ENCODE measurements at places on chromosomes 6 and 20.
A peak's percentile ranks its signal among the peaks of the same experiment; 100 is the strongest.

- DNase-seq, result no peak
These were observed 23.1 kb downstream of the CRYBG1 start for GRCh38 chr6:106383573-106383972.

GRCh38 chr6:21953831-21954801, 342.7 kb downstream of the PRL start:
- peak; percentile 69 for DNase-seq

DNA sequence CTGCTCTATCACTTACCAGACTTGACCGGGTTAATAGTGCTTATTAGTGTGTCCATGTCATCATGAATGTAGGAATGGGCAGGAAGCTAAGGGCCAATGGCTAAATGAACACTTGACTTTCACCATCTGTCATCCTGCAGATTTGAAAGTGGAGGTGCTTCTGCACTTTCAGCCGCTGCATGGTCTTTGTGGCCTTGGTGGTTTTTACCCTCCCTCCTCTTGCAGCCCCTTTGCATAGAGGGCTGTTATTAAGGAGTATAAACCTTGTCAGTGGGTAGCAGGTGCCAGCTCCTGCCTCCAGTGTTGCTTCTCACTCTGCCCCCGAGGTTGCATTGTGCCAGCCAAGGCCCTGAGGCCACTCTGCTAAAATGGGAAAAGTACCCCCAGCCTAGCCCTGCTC, 122.2 kb upstream of the TNFAIP3 start:
- DNase-seq, result no peak

- no peak for DNase-seq
These were observed 7.6 kb upstream of the EMILIN3 start for GRCh38 chr20:41373931-41374920.

- DNase-seq, result no peak
These were observed 236.8 kb upstream of the RREB1 start for GRCh38 chr6:6870921-6871320.

- no peak for DNase-seq
These were observed 18.9 kb downstream of the CDH22 start for GRCh38 chr20:46289432-46289831.

GRCh38 chr20:61291166-61291829, 39.2 kb downstream of the CDH4 start:
- no peak for DNase-seq

GRCh38 chr20:61810066-61810737, 255.5 kb downstream of the TAF4 start:
- no peak for DNase-seq

GRCh38 chr20:47146686-47147085, 209.8 kb downstream of the ZMYND8 start:
- DNase-seq, result peak; percentile 29

DNA sequence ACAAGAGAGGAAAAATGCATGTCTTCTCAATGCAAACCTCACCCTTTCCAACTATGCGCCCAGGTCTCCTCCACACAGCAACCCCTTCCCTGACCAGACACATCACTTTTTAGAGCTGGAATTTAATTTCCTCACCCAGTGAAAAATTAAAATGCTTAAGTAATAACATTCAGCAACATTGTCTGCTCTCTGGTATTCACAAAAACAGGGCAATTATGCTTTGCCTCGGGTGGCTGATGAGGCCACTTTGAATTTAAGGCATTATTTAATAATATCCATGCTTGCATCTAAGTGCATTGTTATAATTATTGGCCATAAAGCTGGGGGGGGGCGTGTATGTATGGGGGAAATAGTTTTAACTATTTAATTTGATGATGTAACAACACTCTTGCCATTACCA, 777.8 kb upstream of the NRSN1 start:
- no peak for DNase-seq

- no peak for DNase-seq
These were observed 143.1 kb downstream of the QRSL1 start for GRCh38 chr6:106772270-106773142.

- no peak for DNase-seq
These were observed 12.5 kb downstream of the AGPAT4 start for GRCh38 chr6:161261325-161261724.

DNA sequence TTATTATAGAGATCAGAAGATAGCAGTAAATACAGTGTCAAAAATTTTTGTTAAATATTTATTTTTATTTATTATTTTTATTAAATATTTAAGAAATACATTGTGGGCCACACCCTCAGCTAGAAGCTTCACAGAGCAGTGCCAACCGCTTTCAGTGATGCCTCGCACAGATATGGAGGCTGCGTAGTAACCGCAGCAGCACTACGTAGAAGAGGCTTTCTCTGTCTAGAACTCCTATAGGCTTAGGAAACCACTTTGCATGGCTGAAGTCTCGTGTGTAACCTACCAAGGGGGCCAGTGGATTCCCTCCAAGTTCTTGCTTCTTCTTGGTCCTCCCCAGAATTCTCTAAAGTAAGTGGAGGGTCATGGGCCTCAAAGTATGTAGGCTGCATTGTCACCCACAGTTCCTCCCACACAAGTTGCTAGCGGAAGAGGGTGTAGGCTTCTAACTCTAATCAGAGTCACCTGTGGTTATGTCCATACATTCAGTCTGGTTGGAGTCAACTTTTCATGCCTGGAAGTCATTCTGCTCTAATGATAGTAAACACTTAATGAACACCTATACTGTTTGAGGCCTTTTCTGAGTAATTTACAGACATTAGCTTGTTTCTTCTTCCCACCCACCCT, 285.6 kb downstream of the CDKAL1 start:
- no peak for DNase-seq

- no peak for DNase-seq
These were observed 312.6 kb upstream of the ID4 start for GRCh38 chr6:19524366-19525186.

- DNase-seq, result no peak
These were observed 115.9 kb downstream of the OTOR start for GRCh38 chr20:16864069-16864468.

GRCh38 chr20:63440366-63440955, 32.0 kb downstream of the KCNQ2 start:
- no peak for DNase-seq

DNA sequence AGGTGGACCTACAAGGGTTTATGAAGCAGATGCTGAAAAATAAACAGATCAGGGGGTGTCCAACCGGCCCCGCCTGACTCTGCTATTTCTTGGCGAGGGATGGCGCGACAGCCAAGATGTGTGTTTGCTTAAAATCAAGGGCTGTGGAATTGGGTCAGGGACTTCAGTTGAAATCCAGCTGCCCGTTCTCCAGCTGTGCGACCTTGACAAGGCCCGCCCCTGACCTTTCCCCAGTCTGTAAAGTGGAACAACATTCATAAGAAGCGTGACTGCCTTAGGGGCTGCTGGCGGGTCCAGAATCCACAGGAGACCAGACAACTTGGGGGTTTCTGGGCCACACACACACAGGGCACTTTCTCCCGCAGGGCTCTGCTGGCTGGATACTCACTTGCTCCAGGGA, 517.5 kb downstream of the PREX1 start:
- DNase-seq, result no peak

GRCh38 chr6:161303628-161304340, 29.9 kb upstream of the AGPAT4 start:
- peak; percentile 6 for DNase-seq

DNA sequence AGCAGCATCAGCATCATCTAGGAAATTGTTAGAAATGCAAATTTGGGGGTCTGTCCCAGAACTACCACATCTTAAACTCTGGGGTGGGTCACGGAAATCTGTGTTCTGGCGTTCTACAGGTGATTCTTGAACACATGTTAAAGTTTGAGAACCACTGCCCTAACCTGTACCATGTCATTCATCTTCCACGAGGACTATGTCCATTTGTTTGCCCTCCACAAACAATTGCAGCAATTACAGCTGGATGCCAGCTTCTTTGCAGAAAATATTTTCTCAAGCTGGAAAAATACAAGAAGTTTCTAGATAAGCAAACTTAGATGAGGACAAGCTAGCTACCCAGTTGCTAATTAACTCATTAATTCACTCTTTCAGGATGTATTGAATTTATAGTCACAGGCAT, 54.1 kb downstream of the MAFB start:
- no peak for DNase-seq

- no peak for DNase-seq
These were observed 97.3 kb downstream of the GPR6 start for GRCh38 chr6:110075406-110075805.

- DNase-seq, result no peak
These were observed 6.5 kb upstream of the CAPN11 start for GRCh38 chr6:44152109-44152461.

- no peak for DNase-seq
These were observed 2.2 kb upstream of the IL20RA start for GRCh38 chr6:137046871-137047412.

DNA sequence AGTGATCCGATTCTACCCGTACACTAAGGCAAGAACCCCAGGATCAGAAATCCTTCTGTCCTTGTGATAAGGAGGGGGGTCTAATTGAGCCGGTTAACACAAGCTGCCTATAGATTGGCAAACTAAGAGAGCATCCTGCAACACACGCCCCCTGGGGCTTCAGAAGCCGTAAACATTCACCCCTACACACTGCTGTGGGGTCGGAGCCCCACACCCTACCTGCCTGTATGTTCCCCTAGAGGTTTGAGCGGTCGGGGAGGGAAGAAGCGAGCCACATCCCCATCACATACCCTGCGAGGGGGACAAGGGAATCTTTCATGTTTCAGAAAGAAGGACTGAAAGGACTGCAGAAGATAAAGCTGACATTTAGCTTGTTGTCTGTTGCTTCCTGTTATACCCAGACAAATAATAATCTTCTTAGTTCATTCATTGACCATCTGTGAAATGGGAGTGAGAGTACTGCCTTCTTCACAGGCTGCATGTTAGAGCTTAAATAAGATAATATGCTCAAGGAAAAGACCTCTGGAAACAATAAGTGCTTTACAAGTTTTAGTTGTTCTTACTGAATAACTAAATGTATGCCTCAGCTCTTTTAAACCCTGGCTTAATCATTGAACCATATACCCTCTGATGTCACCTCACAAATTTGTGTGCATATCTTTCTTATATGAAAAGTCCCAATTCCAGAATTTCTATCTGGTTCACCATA, 74.2 kb upstream of the RNF217 start:
- DNase-seq, result no peak

- DNase-seq, result no peak
These were observed 37.7 kb downstream of the ARHGAP18 start for GRCh38 chr6:129672341-129672682.

DNA sequence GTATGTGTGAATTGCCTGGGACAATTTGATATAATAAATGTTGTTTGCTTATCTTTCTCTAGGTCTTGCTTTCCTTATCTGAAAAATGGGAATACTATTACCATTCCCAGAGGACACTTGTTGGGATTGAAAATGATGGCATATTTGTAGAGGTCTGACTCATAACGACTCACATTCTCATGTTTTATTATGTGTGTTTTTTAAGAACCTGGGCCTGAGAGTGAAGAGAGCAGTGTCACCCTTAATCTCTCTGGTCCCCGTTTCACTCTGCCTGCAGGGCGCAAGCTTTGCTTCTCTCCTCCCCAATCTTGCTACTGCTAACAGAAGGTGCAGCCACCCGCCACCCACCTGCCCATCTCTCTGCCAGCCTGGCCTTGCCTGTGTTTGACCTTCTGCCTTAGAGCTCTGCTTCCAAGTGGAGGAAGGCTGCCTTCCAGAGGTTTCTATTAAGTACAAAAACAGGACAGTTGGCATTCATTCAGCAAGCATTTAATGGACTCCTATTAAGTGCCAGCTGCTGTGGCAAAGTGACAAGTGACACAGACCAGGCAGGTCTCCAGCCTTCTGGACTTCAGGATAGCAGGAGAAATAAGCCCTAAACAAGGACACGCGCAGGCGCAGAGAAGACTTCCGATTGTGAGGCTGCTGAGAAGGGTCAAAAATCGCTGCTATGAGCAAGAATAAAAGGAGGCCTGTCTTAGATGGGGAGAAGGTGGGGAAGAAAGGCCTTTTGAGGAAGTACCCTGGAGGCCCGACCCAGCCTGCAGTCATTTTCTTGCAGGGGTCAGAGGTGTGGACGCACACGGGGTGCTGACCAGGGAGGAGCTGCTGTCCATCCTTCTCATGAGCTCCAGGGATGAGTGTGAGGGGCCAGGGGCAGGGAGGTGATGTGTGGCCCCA, 112.5 kb downstream of the JPH2 start:
- peak; percentile 28 for DNase-seq

GRCh38 chr6:43834528-43835155, 64.6 kb downstream of the VEGFA start:
- no peak for DNase-seq

- DNase-seq, result peak; percentile 29
These were observed 2.1 kb downstream of the VEGFA start for GRCh38 chr6:43771858-43772680.

DNA sequence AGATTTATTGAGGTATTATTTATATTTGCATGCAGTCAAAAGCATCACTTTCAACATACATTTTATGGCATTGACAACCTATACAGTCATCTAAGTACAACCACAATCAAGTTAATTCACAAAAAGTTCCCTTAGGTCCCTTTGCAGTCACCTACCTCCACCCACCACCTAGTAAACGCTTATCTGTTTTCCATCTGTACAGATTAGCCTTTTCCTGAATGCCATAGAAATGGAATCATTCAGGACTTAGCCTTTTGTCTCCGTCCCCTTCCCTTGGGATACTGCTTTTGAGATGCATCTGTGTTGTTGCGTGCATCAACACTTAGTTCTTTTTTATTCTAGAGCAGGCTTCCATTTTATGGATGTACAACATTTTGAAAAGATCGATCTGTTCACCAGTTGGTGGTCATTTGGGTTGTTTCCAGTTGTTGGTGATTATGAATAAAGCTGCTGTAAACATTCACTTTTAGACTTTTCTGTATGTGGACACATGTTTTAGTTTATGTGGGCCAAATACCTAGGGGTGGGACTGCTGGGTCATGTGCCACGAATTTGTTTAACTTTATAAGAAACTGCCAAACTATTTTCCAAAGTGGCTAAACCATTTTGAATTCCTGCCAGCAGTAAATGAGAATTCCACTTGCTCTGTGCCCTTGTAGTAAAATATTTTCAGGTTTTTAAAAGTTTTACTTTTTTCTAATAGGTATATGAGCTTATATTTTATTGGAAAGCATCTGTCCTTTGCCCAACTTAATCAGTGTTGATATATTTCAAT, 17.6 kb upstream of the IFNGR1 start:
- DNase-seq, result no peak

- no peak for DNase-seq
These were observed 181.9 kb downstream of the GMPR start for GRCh38 chr6:16420337-16420714.

- DNase-seq, result no peak
These were observed 7.3 kb downstream of the PSORS1C2 start for GRCh38 chr6:31131595-31131994.

DNA sequence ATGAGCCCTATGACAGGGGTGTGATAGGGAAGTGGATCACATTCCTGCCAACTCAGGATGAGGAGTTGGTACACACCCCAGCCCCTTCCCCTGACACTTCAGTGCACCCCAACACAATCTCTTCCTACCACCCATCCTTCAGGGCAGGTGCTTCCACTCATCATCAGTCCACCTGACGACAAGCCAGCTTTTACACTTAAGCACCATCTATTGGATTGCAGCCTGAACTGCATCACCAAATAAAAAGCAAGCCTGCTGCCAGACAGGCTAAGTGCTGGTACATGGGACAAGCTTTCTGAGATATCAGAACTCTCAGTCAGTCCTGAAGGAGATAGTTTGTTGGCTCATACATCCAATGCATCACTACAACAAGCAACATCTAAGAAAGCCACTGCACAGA, 69.0 kb upstream of the TMEM200A start:
- DNase-seq, result no peak

GRCh38 chr20:20363799-20364592, 3.9 kb upstream of the INSM1 start:
- no peak for DNase-seq

- peak; percentile 47 for DNase-seq
These were observed at the start of gene RUNX2 for GRCh38 chr6:45327956-45328522. Gene RUNX2 (plus strand): TSS chr6:45328330. CDS start chr6:45328727, 397 bp downstream.

Data from brain microvascular endothelial cell (primary cell).